Right lobe of liver (tissue), 6 donors: ENCODE measurements at places on chromosomes 7 and 10. TPM values are rescaled to one million over a fixed set of nuclear protein-coding genes. Genes with fewer than 3 reads are reported as not detected.

RPA3 gene
- 21.9 TPM for total RNA-seq

SOSTDC1 gene
- not detected for total RNA-seq

GRCh38 chr7:137816696-137817320 lies 30.0 kb downstream of the DGKI start:
- H3K4me1 ChIP-seq, result no peaks in the 10 kb centered on the region
- H3K4me3 ChIP-seq, result no peak overlapping the region
- H3K36me3 ChIP-seq, result no peaks in the 10 kb centered on the region
- H3K27me3 ChIP-seq, result no peaks in the 10 kb centered on the region

GRCh38 chr10:96606946-96607345 lies 20.1 kb upstream of the TM9SF3 start:
- H3K27ac ChIP-seq, result no peak overlapping the region
- H3K36me3 ChIP-seq, result peaks cover 82% of the 10 kb centered on the region

- H3K4me1 ChIP-seq, result no peaks in the 10 kb centered on the region
- DNase-seq, result no peak
- H3K27ac ChIP-seq, result no peak overlapping the region
- no peak overlapping the region for H3K4me3 ChIP-seq
- no peaks in the 10 kb centered on the region for H3K27me3 ChIP-seq
These were observed 55.0 kb downstream of the LRRC17 start for GRCh38 chr7:102967798-102968197.

HPSE2 gene
- total RNA-seq, result not detected

TCAF2 gene
- total RNA-seq, result 5.8 TPM

- no peaks in the 10 kb centered on the region for H3K36me3 ChIP-seq
- no peaks in the 10 kb centered on the region for H3K27me3 ChIP-seq
- DNase-seq, result no peak
- no peak overlapping the region for H3K4me3 ChIP-seq
These were observed 63.8 kb upstream of the HPS1 start for GRCh38 chr10:98510412-98510995.

CRYGN gene
- not detected for total RNA-seq

GRCh38 chr10:44395396-44395795 lies 10.5 kb upstream of the CXCL12 start:
- H3K36me3 ChIP-seq, result no peaks in the 10 kb centered on the region
- no peak overlapping the region for H3K27ac ChIP-seq
- no peak for DNase-seq
- H3K27me3 ChIP-seq, result no peaks in the 10 kb centered on the region
- H3K4me3 ChIP-seq, result no peak overlapping the region

- DNase-seq, result no peak
- no peaks in the 10 kb centered on the region for H3K4me1 ChIP-seq
- H3K36me3 ChIP-seq, result no peaks in the 10 kb centered on the region
- no peak overlapping the region for H3K27ac ChIP-seq
- no peaks in the 10 kb centered on the region for H3K27me3 ChIP-seq
These were observed 249.8 kb upstream of the HPS1 start for GRCh38 chr10:98696516-98696915.

DNA sequence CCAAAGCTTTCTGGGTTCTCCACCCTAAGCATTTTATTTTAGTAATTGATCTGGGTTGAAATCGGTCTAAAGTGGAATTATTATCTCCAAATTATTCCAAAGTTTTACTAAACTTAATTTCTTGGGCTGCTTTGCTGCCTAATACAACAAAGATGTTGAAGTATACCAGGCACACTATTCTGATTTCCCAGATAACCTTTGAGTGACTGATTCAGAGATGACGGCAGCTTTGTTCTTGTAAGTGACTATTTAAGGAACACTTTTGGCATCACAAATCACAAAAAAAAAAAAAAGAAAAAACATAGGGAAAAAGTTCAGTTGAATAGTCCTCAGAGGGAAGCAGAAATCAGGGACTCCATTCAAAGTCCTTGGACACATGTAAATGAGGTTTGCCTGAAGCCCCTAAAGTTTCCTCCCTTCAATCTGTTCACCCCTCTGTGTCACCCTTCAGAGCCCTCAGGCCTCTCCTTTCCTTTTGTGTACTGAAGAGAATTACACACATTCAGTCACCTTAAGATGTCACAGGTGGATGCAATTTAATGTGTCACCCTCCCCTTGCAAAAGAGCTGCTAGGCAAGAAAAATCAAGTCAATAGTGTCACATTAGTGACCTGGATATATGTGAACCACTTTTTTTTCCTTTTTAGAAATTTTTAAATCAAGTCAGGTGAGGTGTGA lies 81.5 kb downstream of the RTKN2 start:
- no peaks in the 10 kb centered on the region for H3K27me3 ChIP-seq
- H3K36me3 ChIP-seq, result no peaks in the 10 kb centered on the region
- no peak overlapping the region for H3K4me3 ChIP-seq
- H3K4me1 ChIP-seq, result no peaks in the 10 kb centered on the region
- H3K27ac ChIP-seq, result no peak overlapping the region

DNA sequence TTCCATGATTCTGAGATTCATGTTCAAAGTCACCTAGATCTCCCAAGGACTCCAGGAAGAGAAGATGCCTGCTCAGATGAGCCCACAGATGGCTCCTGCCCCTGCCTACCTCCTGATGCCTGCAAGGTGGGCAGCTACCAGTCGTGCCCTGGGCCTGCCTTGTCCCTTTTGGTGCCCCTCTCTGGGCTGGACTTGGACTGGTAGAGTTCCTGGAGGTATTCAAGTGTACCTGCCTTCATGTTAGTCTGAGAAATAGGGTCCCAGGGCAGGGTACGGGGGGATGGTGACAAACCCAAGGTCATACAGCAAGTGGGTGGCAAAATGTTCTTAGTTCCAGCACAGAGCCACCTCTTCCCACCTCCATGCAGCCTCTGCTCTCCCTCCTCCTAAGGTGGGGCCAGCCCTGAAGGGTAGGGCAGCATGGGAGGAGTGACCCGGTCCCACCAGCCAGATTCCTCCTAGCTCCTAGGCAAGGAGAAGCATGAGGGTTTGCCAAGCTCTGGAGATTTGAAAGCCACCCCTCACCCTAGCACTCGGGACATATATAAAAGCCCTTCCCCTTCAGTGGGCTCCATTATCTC lies 80.8 kb upstream of the UNC5B start:
- H3K4me3 ChIP-seq, result no peak overlapping the region
- no peak overlapping the region for H3K27ac ChIP-seq
- no peaks in the 10 kb centered on the region for H3K4me1 ChIP-seq

DNA sequence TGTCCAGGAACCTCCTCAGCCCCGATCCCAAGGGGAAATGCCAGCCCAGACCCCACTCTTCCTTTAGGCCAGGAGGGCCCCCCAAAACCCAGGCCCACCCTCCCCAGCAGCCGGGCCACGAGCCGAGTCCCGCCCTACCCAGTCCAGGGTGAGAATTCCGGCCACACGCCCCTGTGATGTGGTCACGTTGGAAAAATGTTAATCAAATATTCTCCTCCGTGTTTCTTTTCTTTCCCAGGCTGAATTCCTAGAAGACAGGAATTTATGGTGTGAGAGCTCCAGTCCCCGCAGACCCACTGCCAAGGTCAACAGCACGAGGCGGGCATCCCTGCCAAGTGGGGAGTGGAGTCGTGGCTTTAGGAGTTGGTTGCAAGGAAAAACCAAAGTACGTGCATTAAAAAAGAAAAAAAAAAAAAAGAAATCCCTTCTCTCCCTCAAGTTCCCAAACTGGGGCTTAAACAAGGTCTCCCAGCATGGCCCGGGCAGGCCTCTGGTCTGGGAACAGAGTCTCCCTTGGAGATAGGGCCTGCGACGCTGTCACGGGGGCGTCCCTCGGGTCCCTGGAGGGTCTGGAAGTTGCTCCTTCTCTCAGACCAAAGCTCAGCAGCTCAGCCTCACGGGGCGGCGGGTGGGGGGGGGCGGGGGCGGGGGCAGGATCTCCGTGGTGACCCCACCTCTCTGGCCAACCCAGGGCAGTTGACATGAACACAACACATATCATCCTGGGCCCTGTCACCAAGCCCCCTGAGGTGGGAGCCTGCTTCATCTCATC lies 28.1 kb upstream of the ELN start:
- DNase-seq, result no peak
- H3K4me1 ChIP-seq, result no peaks in the 10 kb centered on the region
- H3K4me3 ChIP-seq, result no peak overlapping the region
- H3K36me3 ChIP-seq, result no peaks in the 10 kb centered on the region
- H3K27ac ChIP-seq, result no peak overlapping the region
- H3K27me3 ChIP-seq, result no peaks in the 10 kb centered on the region

- H3K4me1 ChIP-seq, result no peaks in the 10 kb centered on the region
- H3K27ac ChIP-seq, result no peak overlapping the region
- H3K4me3 ChIP-seq, result no peak overlapping the region
- no peaks in the 10 kb centered on the region for H3K36me3 ChIP-seq
- H3K27me3 ChIP-seq, result no peaks in the 10 kb centered on the region
- DNase-seq, result no peak
These were observed 295.6 kb downstream of the AUTS2 start for GRCh38 chr7:69893906-69894305.

GRCh38 chr7:37336259-37336658 lies 112.4 kb downstream of the ELMO1 start:
- no peaks in the 10 kb centered on the region for H3K4me1 ChIP-seq
- H3K4me3 ChIP-seq, result no peak overlapping the region
- DNase-seq, result no peak
- no peaks in the 10 kb centered on the region for H3K36me3 ChIP-seq
- no peak overlapping the region for H3K27ac ChIP-seq

- no peak overlapping the region for H3K4me3 ChIP-seq
- no peak for DNase-seq
- H3K36me3 ChIP-seq, result no peaks in the 10 kb centered on the region
- no peak overlapping the region for H3K27ac ChIP-seq
- no peaks in the 10 kb centered on the region for H3K4me1 ChIP-seq
These were observed 534 bp downstream of the FZD9 start for GRCh38 chr7:73433924-73434700.

- H3K36me3 ChIP-seq, result no peaks in the 10 kb centered on the region
- no peak overlapping the region for H3K27ac ChIP-seq
- H3K4me1 ChIP-seq, result no peaks in the 10 kb centered on the region
- no peaks in the 10 kb centered on the region for H3K27me3 ChIP-seq
- no peak overlapping the region for H3K4me3 ChIP-seq
- no peak for DNase-seq
These were observed 3.9 kb downstream of the BBIP1 start for GRCh38 chr10:110915035-110915434.

- no peaks in the 10 kb centered on the region for H3K36me3 ChIP-seq
- no peaks in the 10 kb centered on the region for H3K4me1 ChIP-seq
- no peaks in the 10 kb centered on the region for H3K27me3 ChIP-seq
- DNase-seq, result no peak
These were observed 1.7 kb upstream of the NEURL1 start for GRCh38 chr10:103491729-103492364.

DNA sequence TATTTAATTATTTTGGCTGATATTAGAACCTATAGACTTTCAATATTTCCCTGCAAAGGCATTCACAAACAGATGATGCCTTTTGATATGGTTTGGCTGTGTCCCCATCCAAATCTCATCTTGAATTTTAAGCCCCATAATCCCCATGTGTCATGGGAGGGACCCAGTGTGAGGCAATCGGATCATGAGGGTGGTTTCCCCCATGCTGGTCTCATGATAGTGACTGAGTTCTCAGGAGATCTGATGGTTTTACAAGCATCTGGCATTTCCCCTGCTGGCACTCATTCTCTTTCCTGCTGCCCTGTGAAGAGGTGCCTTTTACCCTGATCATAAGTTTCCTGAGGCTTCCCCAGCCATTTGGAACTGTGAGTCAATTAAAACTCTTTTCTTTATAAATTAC lies 9.3 kb upstream of the PNLIPRP3 start:
- no peak for DNase-seq
- H3K4me3 ChIP-seq, result no peak overlapping the region
- no peaks in the 10 kb centered on the region for H3K36me3 ChIP-seq
